ENCODE measurements at places on chromosomes 1 and 21. TPM values are rescaled to one million over a fixed set of nuclear protein-coding genes. Genes with fewer than 3 reads are reported as not detected.

- H3K27me3 ChIP-seq, result no peaks in the 10 kb centered on the region
- DNase-seq, result peak; percentile 69
- H3K4me3 ChIP-seq, result no peak overlapping the region
- H3K27ac ChIP-seq, result peak overlapping the region; percentile 85
- peaks cover 10% of the 10 kb centered on the region for H3K4me1 ChIP-seq
Observed at GRCh38 chr21:31909153-31910073, 36.6 kb downstream of the HUNK start.

GRCh38 chr1:37724575-37724974, 32.3 kb downstream of the CDCA8 start:
- no peaks in the 10 kb centered on the region for H3K36me3 ChIP-seq
- H3K27ac ChIP-seq, result no peak overlapping the region
- no peak overlapping the region for H3K4me3 ChIP-seq
- no peaks in the 10 kb centered on the region for H3K4me1 ChIP-seq

GRCh38 chr1:213993929-213994328, 6.2 kb downstream of the PROX1 start:
- H3K4me1 ChIP-seq, result peaks cover 11% of the 10 kb centered on the region
- no peaks in the 10 kb centered on the region for H3K36me3 ChIP-seq
- peaks cover 33% of the 10 kb centered on the region for H3K27me3 ChIP-seq
- H3K4me3 ChIP-seq, result no peak overlapping the region
- no peak for DNase-seq
- H3K27ac ChIP-seq, result no peak overlapping the region

Gene PLA2G2D
- total RNA-seq, result not detected

DNA sequence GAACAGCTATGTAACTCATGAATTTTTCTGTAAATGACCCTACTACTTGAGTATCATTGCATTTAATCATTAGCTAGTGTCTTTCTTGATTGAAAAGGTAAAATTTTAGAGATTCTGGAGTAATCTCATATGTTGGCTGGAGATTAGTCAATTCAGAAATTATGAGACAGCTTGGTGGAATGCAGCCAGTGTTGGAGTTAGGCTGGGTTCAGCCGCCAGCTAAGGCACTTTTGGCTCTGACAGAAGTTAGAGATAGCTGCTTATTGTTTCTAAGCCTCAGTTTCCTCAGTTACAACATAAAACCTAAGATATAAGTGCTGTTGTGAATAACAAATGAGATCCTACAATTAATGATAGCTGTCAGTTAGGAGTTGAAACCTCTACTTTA, 49.4 kb downstream of the TBCE start:
- no peaks in the 10 kb centered on the region for H3K27me3 ChIP-seq
- no peak overlapping the region for H3K4me3 ChIP-seq
- peaks cover 19% of the 10 kb centered on the region for H3K36me3 ChIP-seq
- no peak overlapping the region for H3K27ac ChIP-seq

DNA sequence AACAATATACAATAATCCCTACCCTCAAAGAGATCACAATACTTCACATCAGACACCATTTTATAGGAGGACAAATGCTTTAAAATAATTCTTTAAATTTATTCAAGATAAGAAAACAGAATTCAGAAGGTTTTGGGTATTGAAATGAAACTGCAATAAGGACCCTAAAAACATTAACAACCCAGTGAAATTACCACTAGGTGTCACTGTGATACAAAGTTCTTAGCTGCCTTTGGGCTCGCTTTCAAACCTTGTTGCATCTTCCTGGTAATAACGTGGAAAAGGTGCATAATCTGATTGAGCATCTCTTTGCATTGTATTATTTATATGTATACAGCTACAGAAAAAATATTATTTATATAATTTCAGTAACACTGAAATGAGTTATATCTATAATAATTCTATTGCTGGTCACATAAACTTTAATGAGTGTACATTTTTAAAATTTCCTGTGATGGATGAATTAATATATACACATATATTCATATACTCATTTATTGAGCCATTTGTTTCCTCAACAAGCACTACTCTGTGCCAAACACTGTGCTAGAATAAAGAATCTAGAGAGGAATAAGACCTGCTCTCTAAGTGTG, 185.2 kb downstream of the FAF1 start:
- H3K27me3 ChIP-seq, result no peaks in the 10 kb centered on the region
- H3K4me1 ChIP-seq, result no peaks in the 10 kb centered on the region
- no peak overlapping the region for H3K27ac ChIP-seq
- peaks cover 7% of the 10 kb centered on the region for H3K36me3 ChIP-seq
- DNase-seq, result no peak
- no peak overlapping the region for H3K4me3 ChIP-seq

DNA sequence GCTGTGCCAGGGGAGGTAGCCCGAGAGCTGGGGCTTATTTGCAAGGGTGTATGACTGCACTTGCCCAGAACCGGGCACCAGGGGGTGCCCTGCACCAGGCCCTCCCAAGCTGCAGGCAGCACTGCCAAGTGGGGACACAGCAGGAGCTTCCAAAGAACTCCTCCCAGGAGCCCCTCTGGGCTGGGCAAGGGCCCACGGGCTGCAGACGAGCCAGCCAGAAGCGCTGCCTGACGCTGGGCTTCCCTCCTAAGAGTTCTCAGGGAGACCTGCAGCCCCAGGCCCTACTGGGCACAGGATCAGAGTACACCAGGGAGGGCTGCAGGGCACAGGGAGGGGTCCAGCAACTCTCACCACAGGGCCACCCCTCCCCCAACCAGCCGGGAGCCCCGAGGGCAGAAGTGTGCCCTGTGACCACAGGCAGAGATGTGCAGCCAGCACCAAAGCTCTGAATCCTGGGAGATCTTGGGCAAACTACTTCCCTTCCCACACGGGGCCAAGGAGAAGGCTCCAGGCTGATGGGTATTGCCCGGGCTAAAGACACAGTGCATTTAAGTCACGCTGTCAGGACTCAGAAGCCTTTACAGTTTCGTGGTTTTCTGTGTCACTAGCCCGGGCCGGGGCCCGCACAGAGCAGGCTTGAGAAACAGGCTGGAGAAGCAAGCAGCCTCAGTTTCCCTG, 63.4 kb downstream of the KCNAB2 start:
- H3K36me3 ChIP-seq, result no peaks in the 10 kb centered on the region
- peak; percentile 83 for DNase-seq
- no peak overlapping the region for H3K4me3 ChIP-seq
- no peaks in the 10 kb centered on the region for H3K4me1 ChIP-seq
- H3K27ac ChIP-seq, result no peak overlapping the region

GRCh38 chr1:10682108-10682445, 114.4 kb downstream of the CASZ1 start:
- H3K4me1 ChIP-seq, result peaks cover 38% of the 10 kb centered on the region
- no peak for DNase-seq
- no peaks in the 10 kb centered on the region for H3K36me3 ChIP-seq

DNA sequence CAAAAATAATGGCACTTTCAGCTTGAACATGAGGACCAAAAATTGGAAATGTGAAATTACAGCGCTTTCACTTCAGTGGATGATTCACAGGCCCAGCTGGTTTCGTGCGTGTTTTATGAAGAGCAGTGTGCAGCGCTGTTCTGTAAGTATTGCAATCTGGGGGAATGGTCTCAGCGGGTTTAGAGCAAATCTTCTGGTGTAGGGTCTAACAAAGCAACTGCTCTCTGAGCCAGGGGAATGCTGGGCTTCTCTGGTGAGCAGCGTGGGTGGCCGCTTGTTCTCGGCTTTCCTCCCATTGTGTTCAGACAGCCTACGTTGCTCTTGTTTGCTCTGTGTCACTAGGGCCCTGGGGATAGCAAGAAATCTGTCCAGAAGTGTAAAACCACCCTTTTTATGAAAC, 42.4 kb upstream of the GADD45A start:
- H3K27ac ChIP-seq, result no peak overlapping the region
- H3K36me3 ChIP-seq, result no peaks in the 10 kb centered on the region
- peaks cover 5% of the 10 kb centered on the region for H3K4me1 ChIP-seq
- H3K27me3 ChIP-seq, result no peaks in the 10 kb centered on the region
- DNase-seq, result no peak

Gene KCNE1
- total RNA-seq, result 0.24 TPM

DNA sequence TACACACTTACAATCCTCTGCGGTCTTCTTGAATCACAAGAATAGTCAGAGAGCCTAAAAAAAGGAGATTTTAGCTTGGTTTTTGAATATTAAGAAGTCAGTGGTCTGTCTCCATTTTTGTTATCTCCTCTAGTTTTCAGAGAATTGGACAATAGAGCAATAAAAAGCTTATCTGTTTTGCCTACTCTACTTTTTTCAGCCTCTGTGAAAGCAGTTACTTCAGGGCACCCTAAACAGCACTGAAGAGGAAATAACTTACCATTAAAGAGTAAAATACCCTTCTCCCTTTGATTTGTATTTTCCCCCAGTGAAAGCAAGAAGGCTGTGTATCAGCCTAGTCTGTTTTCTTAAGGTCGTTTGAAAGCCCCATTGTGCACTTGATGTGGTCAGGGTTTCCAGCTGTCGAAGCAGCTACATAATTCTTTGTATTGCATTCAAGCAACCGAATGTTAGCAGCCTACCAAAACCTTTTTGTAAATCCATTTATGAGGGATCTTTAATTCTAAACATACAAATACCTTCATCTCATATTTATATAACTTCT, 1.0 kb downstream of the NTMT2 start:
- peak overlapping the region; percentile 0 for H3K27ac ChIP-seq
- peaks cover 12% of the 10 kb centered on the region for H3K4me1 ChIP-seq
- no peaks in the 10 kb centered on the region for H3K27me3 ChIP-seq

- no peak overlapping the region for H3K4me3 ChIP-seq
- H3K27me3 ChIP-seq, result no peaks in the 10 kb centered on the region
- DNase-seq, result no peak
Observed at GRCh38 chr21:44687671-44688070, 5.7 kb upstream of the KRTAP12-1 start.

Gene F5
- 0.09 TPM for total RNA-seq

DNA sequence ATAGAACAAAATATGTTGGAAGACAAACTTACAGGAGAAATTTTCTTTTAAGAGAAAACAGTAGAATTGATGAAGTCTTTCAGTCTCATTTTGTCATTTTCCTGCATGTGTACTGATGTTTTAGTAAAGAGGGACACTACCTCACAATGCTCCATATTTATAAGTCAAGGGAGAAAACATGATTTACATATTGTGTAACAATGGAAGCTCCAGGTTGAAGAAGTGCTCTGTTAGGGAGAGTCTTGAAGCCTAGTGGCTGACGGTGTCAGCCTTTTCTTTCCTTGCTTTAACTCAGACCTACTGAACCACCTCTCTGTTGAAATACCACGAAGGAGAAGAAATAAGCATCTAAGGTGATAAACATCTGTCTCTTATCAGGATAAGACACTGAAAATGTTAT, 75.0 kb downstream of the C4BPA start:
- DNase-seq, result no peak
- H3K27ac ChIP-seq, result no peak overlapping the region
- no peaks in the 10 kb centered on the region for H3K36me3 ChIP-seq

- no peak overlapping the region for H3K27ac ChIP-seq
- no peak for DNase-seq
- H3K27me3 ChIP-seq, result no peaks in the 10 kb centered on the region
- no peak overlapping the region for H3K4me3 ChIP-seq
- H3K4me1 ChIP-seq, result no peaks in the 10 kb centered on the region
- peaks cover 29% of the 10 kb centered on the region for H3K36me3 ChIP-seq
Observed at GRCh38 chr1:28456078-28456477, 49.8 kb upstream of the RCC1 start.

DNA sequence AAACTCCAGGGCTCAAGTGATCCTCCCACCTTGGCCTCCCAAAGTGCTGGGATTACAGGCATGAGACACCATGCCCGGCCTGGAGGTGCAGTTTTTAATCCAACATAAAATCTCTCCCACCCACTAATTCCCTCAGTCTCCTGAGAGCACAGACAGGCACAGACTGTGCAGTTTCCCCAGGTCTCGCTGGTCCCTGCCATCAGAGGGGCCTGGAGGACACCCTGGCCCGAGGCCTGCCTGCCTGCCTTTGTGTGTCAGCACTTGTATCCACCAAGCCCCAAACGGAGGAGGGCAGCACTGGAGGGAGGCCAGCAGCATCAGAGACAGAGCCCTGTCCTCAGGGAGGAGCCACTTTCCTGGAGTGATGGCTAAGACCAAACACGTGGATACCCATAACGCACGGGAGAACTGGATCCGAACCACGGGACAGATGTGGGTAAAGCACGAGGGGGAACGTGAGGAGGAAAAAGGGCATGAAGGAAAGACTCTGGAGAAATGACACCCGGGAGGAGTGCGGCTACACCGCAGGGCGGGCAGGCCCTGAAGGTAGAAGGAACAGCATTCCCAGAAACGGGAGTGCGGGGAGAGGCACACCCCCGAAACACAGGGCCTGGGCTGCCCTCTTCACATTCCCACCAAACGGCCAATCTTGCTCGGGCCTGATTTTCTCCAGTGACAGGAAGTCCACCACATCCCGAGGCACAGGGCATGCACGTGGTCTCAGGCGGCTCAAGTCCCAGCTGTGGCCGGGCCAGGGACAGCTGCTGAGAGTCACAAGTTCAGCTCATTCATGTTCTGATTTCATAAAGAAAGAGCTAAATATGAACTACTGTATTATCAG, 29.7 kb downstream of the NPHP4 start:
- H3K4me1 ChIP-seq, result no peaks in the 10 kb centered on the region
- H3K4me3 ChIP-seq, result no peak overlapping the region
- no peaks in the 10 kb centered on the region for H3K36me3 ChIP-seq
- no peak for DNase-seq
- no peak overlapping the region for H3K27ac ChIP-seq

DNA sequence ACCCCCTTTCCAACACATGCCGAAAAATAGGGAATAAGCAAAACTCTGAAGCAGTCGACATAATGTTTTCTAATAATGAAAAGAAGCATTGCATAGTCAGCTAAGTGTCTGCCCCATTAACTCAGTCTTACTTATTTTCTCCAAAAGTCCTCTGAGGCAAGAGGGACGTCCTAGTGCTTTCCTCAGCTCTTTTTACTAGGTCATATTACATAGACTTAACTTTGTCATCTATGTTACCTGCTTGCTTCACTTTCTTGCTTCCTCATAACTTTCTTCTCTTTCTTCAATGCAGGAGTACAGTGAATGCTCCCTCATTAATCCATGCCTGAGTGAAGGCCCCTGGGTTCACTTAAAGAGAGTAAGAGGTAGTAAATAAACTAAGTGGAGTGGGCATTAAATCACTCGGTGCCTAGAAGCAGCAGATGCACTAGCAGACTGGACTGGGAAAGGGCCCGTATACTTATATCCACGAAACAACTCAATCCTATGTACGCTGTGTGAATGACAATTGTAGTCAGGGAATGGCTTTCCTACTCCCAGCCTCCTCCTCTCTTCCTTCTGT, 210.5 kb upstream of the SPAG17 start:
- no peak overlapping the region for H3K27ac ChIP-seq
- no peak overlapping the region for H3K4me3 ChIP-seq
- H3K36me3 ChIP-seq, result no peaks in the 10 kb centered on the region

Gene SLC35F3
- total RNA-seq, result 15.8 TPM

DNA sequence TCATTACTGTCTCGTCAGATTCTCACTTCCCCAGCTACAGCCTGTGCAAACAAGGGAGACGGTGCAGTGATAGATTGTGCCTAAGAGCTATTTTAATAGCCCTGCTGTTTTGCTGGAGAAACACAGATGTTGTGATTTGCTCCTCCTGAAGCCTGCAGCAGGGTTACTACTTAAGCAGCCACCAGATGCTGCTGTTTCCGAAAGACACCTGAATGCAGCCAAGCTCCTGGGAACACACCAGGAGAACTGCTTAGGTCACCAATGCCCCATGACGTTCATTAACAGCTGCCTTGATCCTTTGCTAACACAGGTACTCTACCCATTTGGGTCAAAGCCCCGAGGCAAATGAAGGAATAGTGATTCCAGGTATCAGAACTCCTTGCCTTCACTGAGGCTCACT, 411.8 kb upstream of the DAB1 start:
- peak; percentile 68 for DNase-seq
- H3K4me3 ChIP-seq, result no peak overlapping the region
- no peaks in the 10 kb centered on the region for H3K36me3 ChIP-seq
- H3K27me3 ChIP-seq, result no peaks in the 10 kb centered on the region

- no peaks in the 10 kb centered on the region for H3K4me1 ChIP-seq
- H3K27me3 ChIP-seq, result no peaks in the 10 kb centered on the region
- DNase-seq, result no peak
- H3K36me3 ChIP-seq, result peaks cover 41% of the 10 kb centered on the region
Observed at GRCh38 chr1:1758059-1758621, 20.1 kb downstream of the NADK start.

Measured in endodermal cell (in vitro differentiated cells).